ENCODE measurements at places on chromosomes 1 and 21.

DNA sequence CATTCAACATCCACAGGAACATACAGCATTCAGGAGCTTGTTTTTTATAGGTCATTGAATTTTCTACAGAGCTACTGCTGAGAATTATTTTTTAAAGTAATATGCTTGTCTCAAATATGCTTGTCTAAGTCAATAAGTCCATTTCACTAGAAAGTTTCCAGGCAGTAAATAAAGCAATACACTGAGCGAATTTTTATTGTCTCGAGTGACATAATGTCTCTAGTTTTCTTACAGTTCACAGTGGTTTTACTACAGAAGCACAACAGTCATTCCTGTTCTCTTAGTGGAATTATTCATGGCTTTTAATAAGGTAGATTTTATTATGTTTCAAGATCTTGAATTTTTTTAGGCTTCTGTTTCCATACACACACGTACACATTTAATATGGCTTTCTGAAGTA lies 83.8 kb downstream of the HS2ST1 start:
- DNase-seq = no peak

DNA sequence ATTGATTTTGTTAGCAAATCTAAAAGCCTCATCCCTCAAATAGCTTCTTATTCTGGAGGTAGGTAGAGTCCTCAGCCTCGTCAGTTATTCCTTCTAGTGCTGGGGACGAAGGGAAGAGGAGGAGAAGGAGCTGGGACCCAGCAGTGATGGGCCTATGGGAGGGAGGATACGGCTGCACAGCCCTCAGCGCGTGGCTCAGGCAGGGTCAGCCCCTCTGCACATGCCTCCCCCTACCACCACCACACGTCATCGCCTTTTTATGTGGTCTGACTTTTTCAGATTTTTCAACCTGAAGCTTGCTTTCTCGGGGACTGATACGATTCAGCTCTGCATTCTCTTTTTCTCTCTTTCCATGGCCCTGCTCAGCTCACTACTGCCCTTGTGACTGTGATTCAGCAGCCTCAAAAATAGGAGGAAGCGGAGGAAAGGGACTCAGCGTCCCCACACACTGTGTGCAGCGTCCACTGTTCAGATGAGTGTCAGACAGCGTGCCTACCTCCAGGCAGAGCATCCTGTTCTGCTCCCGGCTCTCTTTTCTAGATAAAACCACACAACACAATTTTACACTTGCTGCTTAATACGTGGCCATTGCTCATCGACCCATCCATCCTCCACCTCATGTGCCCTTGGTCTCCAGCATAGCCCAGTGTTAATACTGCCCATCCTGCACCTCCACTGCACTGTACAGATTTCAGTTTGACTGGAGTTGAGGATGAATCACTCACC lies 827 bp downstream of the OR2B11 start:
- DNase-seq = no peak

- DNase-seq = no peak
Measured at GRCh38 chr1:50487725-50488124, 64.5 kb upstream of the DMRTA2 start.

DNA sequence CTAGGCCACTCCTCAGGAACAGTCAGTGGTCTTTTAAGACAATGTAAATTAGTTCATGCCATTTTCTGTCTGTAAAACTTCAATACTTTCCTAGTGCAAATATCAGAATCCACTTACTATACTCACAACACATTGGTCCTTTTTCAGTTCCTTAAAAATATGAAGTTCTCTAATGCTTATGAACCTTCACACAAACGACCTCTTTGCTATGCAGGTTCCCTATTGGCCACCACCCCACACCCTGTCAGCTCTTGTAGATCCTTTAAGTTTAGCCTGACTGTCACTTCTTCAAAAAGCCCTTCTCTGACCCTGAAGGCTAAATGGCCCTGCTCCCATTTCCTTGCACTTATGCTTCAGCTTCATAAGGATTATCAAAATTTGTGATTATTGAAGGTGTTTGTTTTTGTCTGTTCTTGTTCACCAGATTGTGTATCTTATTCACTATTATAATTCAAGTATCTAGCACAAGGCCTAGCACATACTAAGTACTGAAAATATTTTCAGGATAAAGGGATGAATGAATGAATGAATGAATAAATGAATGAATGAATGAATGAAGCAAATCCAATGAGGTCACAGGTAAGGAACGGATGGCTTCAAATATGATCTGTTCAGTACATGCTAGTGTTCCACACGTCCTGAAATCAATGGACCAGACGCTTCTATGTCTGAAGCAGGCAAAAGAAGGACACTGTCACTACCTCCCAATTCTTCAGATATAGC lies 373.9 kb downstream of the VAV3 start:
- DNase-seq = peak; percentile 65

DNA sequence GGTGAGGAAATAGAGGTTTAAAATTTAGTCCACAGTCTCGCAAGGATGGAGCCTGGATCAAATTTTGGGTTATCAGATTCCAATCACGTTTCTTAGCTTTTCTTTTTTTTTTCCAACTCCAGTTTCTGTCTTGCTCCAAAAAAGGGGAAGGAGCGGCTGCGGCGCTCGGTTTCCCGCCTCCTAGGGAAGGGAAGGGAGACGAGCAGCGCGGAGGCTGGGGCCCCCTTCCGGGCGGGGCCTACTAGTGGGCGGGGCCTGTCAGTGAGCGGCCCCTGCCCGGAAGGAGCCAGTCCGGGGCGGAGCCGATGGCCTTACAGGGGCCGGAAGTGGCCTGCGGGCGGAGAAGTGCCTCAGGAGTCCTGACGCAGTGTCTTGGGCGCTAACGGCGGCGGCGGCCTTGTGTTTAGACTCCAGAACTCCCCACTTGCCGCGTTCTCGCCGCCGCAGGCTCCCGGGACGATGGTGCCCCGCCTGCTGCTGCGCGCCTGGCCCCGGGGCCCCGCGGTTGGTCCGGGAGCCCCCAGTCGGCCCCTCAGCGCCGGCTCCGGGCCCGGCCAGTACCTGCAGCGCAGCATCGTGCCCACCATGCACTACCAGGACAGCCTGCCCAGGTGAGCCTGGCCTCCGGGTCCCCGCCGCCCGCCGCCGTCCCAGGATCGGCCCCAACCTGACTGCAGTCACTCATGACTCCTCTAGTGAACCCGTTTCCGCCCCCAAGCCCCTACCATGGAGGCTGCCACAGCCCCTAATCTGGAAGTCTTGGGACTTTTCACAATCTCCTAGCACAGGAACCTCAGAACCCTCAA lies at the start of gene CPT2:
Gene CPT2 (plus strand): TSS at position 340 of the 806 bp plus-strand sequence. CDS start 120 bp downstream, at position 460.
- peak; percentile 97 for DNase-seq

DNA sequence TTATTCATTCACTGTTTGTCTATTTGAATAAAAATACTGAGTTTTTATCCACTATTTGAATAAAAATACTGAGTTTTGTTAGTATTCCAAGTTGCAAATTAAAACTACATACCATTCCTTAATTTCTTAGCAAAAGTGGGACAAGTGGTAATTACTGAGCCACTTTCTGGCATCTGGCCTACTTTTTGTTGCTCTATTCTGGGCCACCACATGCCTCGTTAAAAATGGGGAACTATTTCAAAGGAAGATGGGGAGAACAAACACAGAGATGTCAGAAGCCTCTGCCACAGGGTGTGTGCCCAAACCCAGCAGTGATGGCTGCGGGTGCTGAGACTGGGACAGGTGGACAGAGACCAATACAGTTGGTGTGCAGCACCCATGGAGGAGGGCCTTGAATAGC lies 14.6 kb downstream of the PIGP start:
- no peak for DNase-seq

- no peak for DNase-seq
Measured at GRCh38 chr1:147169171-147169570, 3.1 kb downstream of the PRKAB2 start.

GRCh38 chr1:182192215-182192614 lies 130.7 kb upstream of the ZNF648 start:
- no peak for DNase-seq

GRCh38 chr1:230317823-230318819 lies 108.0 kb downstream of the PGBD5 start:
- DNase-seq = peak; percentile 37

DNA sequence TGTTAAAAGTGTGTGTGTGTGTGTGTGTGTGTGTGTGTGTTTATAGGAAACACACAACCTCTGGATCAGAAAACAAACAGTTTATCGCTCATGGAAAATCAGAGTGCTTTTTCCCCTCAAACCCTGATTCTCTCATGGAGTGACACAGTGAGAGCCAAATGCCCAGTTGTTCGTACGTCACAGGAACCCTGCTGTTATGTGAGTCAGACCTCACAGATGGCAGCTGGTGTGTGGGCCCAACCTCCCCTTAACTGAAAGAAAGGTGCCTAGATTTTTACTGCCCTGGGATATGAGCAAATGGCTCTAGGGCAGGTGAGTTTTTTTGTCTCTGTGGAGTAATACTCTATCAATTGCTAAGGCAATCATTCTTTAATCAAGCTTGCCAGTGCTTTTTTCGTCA lies 1788.1 kb downstream of the BRINP3 start:
- no peak for DNase-seq

GRCh38 chr1:203124011-203124410 lies 3.5 kb upstream of the ADORA1 start:
- no peak for DNase-seq

DNA sequence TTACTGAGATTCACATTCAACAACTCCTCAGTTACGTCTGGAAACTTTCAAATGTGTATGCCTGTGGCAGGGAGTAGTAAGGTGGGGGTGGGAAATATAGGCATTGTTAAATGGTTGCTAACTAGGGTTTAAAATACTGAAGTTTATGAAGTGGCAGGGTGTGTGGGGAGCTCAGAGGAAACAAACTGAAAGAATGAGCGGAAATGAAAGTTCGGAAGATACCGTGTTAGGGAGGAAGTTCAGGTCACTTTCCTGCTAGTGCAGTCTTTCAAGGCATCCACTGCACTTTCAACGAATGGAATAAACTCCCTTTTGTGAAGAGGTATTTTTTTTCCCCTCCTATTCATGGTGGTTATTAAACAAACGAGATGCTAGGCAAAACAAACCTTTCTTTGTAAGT lies 19.7 kb downstream of the SYNJ1 start:
- no peak for DNase-seq

- peak; percentile 90 for DNase-seq
Measured at GRCh38 chr1:40711465-40712404, 20.2 kb downstream of the NFYC start.

DNA sequence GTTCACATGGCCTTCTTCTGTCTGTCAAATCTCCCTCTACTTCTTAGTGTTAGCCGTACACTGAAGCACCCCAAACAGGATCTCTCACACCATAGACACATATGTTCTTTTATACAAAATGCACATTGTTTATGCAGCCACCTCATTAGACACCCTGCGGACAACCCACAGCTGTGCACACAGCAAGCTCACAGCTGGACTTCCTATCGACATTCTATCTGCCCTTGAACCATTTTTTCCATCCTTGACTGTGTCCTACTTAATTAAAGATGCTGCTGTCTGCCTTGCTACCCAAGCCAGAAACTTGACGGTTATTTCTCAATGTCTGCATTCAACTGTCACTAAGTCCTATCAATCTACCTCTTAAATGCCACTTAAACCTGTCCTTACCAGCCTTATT lies 3.2 kb upstream of the ZBTB21 start:
- DNase-seq = no peak

DNA sequence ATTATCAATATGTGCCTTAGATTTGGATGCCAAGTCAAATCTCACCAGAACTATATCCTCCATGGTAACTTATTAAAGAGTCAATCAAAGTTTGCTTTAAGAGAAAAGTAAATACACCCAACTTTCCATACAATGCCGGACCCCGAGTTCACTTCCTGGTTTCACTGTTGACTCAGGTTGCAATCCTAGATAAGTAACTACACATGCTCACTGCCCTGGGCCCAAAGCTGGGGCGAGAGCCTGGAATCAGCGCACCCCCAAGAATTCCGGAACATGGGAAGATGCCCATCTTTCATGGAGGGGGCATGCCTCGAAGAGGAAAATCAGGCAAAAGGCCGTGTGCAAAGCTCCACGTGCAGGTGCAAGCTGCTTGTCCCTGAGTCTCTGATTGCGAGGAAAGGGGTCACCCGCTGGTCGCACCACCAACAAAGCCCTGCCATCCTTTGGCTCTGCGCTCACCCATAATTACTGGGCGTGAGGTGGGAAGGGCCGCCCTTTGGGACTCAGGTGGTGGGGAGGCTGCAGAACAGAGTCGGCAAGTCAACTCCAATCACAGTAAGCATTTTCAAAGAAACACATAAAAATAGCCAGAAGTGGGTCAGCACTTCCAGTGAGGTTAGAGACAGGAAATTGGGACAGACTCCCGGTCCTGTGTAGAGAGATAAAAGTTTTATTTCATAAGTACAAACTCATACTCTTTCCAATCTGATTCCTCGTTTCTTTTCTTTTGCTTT lies 167.7 kb downstream of the TOMM20 start:
- DNase-seq = peak; percentile 9

DNA sequence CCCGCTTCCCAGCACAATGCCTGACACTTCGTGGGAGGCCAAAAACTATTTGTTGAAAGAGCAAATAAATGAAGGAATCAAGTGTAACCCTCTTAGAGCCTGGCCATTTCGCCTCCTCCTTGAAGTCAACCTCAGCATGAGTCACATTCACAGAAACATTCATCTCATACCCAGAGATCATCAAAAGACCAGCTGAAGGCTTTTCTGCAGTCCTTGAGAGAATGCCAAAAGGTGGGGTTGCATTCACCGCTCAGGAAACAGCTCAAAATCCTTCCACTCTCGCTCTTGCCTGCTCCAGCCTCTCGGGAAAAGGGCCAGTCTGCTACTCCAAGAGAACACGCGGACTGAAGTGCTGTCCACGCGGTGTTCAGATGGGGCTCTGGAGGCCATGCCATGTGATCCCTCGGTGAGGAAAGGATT lies 90.0 kb downstream of the VWA5B1 start:
- no peak for DNase-seq

GRCh38 chr1:203632941-203633340 lies 6.3 kb downstream of the ATP2B4 start:
- no peak for DNase-seq

GRCh38 chr1:202143011-202143767 lies 1.3 kb downstream of the ARL8A start:
- peak; percentile 69 for DNase-seq

DNA sequence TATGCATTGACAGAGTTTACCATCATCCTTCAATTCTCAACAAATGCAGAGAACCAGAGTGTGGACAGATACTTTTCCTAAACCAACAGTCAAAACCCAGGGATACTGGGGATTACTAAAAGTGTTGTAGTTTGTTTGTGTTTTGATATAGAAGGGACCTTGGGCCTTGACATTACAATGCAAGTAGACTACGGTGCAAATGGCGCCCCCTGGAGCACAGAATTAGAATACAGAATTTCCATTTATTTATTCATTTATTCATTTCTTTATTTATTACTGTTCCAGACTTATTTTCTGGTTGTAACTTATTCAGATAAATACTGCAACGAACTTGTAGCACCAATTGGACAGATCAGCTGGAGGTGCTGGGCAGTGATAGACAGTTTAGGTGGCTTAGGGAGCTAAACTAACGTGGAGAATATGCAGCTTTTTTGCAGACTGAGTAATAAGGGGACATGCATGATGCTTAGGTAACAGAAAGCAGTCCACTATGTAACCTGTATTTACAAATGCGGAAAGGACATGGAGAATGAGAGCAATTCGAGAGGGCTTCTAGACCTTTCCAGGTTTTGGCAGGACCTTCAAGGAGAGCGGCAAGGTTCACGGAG lies 42.6 kb downstream of the KIRREL1 start:
- peak; percentile 56 for DNase-seq

Measured in RPMI8226 (cell line).